ENCODE measurements at places on chromosomes 11 and 22.
A peak's percentile ranks its signal among the peaks of the same experiment; 100 is the strongest.

GRCh38 chr11:96222102-96222501, 120.9 kb downstream of the MAML2 start:
- DNase-seq = no peak

DNA sequence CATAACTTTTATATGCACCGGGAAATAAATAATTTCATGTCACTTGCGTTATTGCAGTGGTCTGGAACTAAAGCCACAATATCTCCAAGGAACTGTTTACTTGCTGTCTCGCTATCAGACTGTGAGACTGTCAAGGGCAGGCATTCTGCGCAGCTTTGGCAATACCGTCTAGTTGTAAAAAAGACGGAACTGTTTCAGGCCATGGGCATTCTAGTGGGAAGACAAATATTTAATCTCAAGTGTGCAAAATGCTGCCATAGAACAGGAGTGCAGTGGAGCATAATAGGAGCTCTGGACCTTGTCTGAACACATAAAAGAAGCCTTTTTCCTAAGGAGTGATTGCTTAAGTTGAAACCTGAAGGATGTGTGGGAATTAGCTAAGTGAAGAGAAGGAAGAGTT, 53.8 kb downstream of the PACS1 start:
- DNase-seq = peak; percentile 30

- no peak for DNase-seq
Measured at GRCh38 chr11:71064702-71065515, 187.5 kb downstream of the SHANK2 start.

- no peak for DNase-seq
Measured at GRCh38 chr11:576811-577610, 741 bp downstream of the PHRF1 start.

- peak; percentile 51 for DNase-seq
Measured at GRCh38 chr11:71500601-71501021, 26.5 kb upstream of the KRTAP5-7 start.

GRCh38 chr11:128535468-128536457, 51.6 kb downstream of the ETS1 start:
- DNase-seq = no peak

- DNase-seq = no peak
Measured at GRCh38 chr22:40453671-40454070, 83.3 kb downstream of the SGSM3 start.

GRCh38 chr11:44315947-44316658, 6.2 kb upstream of the ALX4 start:
- DNase-seq = no peak

DNA sequence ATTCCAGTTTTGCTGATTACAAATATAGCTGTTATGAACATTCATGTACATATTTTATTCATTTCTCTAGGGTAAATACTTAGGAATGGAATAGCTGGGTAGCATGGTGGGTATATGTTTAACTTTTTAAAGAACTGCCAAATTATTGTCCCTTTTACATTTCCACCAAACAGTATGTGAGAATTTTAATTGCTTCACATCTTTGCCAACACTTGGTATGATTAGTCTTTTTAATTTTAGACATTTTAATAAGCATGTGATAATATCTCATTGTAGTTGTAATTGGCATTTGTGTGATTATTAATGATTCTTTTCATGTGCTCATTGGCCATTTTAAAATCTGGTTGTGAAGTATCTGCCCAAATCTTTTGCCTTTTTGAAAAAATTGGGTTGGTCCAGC, 72.6 kb upstream of the SORL1-AS1 start:
- no peak for DNase-seq

- no peak for DNase-seq
Measured at GRCh38 chr11:121210445-121211080, 82.0 kb upstream of the SC5D start.
